Activated CD4-positive, alpha-beta T cell treated with anti-CD3 and anti-CD28 coated beads for 4 hours (primary cell): ENCODE measurements at places on chromosomes 3 and 15.

- DNase-seq, result no peak
Measured at GRCh38 chr15:90552162-90552928, 22.6 kb downstream of the CRTC3 start.

GRCh38 chr3:44039006-44039405, 202.7 kb upstream of the TOPAZ1 start:
- no peak for DNase-seq

GRCh38 chr3:11096266-11097139, 57.8 kb upstream of the HRH1 start:
- DNase-seq, result peak; percentile 58

DNA sequence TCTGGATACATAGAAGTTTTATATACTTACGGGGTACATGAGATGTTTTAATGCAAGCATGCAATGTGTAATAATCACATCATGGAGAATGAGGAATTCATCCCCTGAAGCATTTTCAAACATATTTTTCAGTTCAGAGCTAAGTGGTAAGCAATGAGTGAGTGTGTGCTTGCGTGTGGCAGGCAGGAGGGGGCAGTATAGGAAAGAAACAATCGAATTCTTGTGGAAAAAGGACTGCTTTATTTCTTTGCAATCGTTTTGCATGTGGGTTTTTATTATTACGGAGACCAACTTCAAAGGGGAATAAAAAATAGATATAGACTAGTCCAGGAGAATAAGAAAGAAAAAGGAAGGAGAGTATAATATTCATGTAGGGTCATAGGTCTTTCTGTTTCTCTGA, 271.6 kb downstream of the CHL1 start:
- DNase-seq, result no peak

DNA sequence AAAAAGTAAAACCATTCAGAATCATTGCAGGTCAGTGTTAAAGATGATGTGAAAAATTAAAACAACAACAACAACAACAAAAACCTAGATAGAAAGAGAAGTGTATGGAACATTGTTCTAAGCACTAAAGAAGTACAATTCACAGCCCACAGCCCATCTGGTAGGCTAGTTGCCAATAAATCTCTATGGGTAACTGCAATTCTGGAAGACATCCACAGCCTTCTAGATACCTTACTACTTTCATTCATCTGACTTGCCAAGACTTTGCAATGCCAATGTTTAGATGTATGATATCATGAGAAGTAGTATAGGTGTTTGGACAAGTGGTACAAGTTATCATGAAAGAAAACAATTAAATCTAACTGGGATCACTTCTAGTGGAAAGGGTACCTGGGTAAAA, 198.6 kb downstream of the VGLL3 start:
- no peak for DNase-seq

GRCh38 chr3:177351757-177352158, 154.5 kb upstream of the TBL1XR1 start:
- no peak for DNase-seq

DNA sequence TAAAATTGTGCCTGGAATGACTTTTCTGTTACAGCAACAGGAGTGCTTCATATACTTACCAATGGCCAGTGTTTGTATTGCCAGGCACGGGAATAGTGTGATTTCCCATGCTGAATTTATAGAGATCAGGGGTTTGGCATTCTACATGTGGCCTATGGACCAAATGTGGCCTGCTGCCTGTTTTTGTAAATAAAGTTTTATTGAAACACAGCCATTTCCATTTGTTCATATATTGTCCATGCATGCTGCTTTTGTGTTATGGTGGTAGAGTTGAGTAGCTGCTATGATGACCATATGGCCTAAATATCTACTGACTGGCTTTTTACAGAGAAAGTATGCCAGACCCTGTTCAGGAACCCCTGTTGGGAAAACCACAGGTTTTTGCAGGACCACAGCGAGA, 55.6 kb downstream of the SLCO3A1 start:
- no peak for DNase-seq

DNA sequence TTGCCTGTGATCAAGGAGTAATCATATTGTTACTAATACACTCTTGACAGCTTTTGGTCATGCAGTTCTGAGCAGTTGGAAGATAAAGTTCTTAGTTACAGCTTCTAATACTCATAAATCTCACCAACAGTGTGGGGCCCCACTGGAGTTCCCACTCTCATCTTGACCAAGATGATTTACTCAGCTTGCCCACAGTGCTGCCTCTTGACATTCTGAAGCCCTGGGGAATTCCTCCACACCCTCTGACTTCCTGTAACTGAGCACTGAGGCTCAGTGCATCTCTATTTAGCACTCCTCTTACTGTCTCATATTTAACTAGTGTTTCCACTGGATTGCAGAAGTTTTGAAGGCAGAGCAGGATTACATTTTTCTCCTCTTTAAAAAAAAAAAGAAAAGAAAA, 1.9 kb upstream of the ARL6IP5 start:
- DNase-seq, result peak; percentile 71

- DNase-seq, result no peak
Measured at GRCh38 chr15:33425142-33425541, 114.4 kb downstream of the RYR3 start.

- no peak for DNase-seq
Measured at GRCh38 chr3:134064081-134064480, 34.4 kb upstream of the SLCO2A1 start.

- peak; percentile 8 for DNase-seq
Measured at GRCh38 chr15:59522988-59523461, 85.0 kb downstream of the FAM81A start.

GRCh38 chr3:184645336-184645735, 66.5 kb downstream of the MAGEF1 start:
- no peak for DNase-seq

DNA sequence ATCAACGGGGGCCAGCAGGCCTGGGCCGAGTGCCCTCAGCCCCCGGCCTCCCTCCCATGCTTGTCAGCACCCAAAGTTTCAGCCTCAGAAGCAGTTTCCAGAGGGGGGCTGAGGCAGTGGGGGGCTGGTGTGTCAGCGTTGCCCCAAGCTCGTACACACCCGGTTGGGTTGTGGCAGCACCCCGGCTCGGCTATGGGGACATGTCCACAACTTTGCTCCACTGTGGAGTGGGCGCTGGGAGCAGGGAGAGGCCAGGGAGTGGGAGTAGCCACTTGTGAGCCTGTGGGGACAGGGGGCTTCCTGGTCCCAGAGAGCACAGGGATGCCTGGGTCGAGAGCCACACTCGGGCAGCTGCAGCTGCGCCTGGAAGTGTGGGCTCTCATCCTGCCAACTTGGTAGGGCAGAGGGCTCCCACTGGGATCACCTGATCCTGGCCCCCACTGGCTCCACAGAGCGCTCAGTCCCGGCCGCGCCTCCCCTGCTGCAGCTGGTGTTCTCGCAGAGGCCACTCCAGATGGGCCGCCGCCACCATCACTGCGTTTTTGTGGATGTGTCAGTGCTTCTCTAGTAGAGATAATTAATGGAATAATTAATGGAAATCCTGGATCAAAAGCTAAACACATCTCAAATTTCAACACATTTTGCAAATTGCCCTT, 75.1 kb downstream of the NR1D2 start:
- DNase-seq, result no peak

- DNase-seq, result no peak
Measured at GRCh38 chr3:181691901-181692300, 19.8 kb upstream of the SOX2 start.

DNA sequence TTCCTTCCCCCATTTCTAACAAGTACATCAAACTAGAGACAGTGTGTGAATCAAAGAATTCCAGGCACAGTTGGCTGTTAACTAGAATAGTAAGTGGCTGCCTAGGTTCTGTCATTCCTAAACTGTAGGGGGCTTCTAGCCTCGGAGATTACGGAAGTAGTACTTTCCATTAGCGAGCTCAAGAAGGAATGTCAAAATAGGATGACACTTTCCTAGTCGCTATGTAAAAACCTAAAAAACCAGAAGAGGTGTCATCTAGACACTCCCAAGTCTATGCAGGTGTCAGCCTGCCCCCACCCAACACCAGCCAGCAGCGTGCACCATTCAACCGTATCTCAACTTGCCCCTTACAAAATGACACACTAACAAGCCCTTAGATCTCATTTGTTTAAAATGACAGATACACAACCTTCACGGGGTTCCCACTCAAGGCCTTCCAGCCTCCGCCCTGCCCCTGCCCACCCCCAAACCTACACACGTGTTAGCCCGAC, 874 bp downstream of the INO80 start:
- DNase-seq, result no peak

- DNase-seq, result no peak
Measured at GRCh38 chr15:93835344-93835743, 396.0 kb upstream of the MCTP2 start.

DNA sequence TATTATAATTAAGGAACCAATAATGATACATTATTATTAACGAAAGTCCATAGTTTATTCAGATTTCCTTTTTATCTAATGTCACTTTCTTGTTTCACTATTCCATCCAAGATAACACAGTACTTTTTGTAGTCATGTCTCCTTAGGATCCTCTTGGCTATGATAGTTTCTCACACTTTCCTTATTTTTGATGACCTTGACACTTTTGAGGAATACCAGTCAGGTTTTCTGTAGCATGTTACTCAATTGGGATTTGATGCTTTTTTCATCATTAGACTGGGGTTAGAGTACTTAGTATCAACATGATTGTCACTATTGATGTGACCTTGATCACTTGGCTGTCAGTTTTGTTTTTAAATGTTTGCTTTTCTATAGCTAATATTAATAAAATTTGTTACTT, 33.0 kb upstream of the MGA start:
- no peak for DNase-seq

- DNase-seq, result no peak
Measured at GRCh38 chr15:88835646-88836045, 32.4 kb downstream of the ACAN start.

DNA sequence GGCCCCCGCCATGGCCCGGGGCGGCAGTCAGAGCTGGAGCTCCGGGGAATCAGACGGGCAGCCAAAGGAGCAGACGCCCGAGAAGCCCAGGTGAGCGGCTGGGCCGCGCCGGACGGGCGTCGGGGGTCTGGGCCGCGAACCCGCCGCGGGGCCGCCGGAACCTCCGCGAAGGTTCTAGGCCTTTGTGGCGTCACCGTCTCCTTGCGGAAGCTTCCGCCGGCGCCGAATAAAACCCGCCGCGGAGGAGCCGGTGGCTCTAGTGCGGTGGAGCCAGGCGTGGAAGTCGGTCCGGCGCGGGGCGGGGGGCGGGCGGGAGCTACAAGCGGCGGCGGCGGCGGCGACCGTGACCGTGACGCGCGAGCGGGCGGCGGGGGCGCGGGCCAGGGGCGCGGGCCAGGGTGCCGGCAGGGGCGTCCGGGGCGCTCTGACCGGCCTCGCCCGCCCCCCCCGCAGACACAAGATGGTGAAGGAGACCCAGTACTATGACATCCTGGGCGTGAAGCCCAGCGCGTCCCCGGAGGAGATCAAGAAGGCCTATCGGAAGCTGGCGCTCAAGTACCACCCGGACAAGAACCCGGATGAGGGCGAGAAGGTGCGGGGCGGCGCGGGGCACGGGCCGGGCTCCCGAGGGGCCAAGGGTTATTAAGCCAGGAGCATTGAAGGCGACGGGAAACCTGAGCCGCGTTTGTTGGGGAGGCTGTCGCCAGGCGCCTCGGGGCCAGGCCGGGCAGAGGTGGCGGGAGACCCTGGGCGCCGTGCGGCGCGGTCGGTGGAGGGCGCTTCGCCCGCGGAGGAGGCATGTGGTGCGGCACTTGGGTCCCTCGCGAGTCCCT, at the start of gene DNAJA4:
TSS of gene DNAJA4 (plus strand) at position 259 of the 833 bp plus-strand sequence. CDS start at position 461, 202 bp downstream.
- peak; percentile 56 for DNase-seq

DNA sequence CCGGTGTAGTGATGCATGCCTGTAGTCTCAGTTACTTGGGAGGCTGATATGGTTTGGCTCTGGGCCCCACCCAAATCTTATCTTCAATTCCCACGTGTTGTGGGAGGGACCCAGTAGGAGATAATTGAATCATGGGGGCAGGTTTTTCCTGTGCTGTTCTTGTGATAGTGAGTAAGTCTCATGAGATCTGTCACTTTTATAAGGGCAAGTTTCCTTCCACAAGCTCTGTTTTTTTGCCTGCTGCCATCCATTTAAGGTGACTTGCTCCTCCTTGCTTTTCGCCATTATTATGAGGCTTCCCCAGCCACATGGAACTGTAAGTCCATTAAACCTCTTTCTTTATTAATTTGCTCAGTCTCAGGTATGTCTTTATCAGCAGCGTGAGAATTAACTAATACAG, 566.7 kb upstream of the NECTIN3 start:
- no peak for DNase-seq

GRCh38 chr15:101267320-101268104, 9.8 kb downstream of the SELENOS start:
- no peak for DNase-seq

GRCh38 chr15:36622197-36622795, 42.9 kb downstream of the CDIN1 start:
- DNase-seq, result no peak

- no peak for DNase-seq
Measured at GRCh38 chr3:185722881-185723280, 102.0 kb downstream of the IGF2BP2 start.
